ENCODE measurements at places on chromosomes 4 and X.
A peak's percentile ranks its signal among the peaks of the same experiment; 100 is the strongest.

DNA sequence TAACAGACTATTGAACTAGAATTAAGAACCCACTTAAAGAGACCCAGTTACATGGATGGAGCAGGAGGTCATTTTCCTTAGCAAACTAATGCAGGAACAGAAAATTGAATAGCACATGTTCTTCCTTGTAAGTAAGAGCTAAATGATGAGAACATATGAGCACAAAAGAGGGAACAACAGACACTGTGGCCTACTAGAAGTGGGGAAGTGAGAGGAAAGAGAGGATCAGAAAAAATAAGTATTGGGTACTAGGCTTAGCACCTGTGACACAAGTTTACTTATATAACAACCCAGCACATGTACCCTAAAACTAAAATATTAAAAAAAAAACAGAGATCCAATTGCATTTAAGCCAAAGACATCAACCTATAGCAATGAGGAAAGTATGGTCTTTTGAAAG is 26.2 kb downstream of the ARAP2 start:
- DNase-seq: no peak

DNA sequence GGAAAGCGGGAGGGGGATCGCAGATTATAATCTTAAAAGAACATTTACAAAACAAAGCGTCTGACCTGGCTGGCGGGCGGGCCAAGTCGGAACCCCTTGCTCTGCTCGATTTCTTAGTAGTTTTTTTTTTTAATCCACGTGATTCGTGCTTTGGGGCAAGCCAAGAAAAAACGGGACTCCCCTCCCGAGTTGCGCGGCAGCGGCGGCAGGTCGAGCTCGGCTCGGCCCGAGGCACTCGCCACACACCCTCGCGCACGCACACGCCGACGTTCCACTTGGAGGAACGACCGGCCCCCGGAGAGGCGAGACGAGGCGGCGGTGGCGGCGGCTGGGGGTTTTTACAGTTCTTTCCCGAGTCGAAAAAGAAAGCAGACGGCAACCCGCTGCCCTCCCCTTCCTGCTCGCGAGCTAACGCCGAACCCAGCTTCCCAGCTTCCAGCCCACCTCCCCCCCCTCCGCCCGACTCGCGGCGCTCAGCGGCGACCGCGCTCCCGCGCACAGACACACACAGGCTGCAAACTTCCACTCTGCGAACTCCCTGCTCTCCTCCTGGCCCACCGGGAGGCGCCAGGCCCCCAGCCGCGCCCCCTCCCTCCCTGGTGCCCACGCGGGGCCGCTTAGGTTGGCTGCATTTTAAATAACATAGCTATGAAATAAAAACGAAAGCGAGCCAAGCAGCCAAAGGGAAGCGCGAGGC is 1.2 kb downstream of the BCOR start:
- peak; percentile 48 for DNase-seq

DNA sequence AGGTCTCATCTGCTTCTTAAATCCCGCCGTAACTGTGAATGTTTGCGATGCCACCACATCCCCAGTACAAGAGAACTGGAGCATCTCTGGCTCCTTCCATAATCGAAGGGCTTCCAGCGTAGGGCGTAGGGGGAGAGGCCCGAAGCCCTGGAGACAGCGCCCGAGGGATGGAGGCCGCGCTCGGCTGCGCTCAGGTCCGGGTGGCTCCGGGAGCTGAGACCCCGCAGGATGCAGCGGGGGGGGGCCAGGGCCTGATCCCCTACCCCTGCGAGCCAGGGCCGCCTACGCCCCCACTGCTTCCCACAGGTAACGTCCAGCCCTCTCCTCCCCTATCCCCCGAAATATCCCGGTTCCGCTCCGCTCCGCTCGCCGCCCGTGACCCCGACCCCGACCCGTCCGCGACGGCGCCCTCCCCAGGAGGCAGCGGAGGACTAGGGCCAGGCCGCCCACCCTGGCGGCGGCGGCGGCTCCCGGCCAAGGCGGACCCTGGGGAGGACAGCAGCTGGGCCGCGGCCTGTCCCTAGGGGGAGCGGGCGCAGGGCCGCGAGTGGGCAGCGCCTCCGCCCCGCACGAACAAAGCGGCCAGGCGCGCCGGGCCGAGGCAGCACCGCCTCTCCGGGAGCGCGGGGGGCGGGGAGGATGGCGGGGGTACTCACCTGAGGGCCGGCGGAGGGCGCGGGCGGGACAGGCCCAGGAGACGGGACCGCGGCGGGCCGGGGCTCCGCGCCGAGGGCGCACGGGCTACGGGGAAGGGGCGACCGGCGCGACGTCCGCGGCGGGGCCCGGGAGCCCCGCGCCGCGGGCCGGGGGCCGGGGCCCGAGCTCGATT is 723 bp downstream of the WDFY3 start:
- DNase-seq: peak; percentile 82

DNA sequence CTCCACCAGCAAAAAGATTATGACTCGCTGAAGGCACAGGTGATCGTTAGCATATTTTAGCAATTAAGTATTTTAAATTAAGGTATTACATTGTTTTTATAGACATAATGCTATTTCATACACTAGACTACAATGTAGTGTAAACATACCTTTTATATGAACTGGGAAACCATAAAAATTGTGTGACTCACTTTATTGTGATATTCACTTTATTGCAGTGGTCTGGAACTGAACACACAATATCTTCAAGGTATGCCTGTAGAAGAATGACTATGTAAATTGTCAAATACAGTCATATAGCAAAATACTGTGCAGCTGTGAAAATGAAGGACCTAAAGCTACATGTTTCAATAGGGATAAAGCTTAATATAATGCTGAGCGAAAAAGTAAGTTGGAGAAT is 26.6 kb upstream of the MAML3 start:
- no peak for DNase-seq

GRCh38 chrX:104166735-104167436 is 633 bp downstream of the FAM199X start:
- DNase-seq: no peak

Data from D341Med (cell line).